ENCODE measurements at places on chromosomes 13 and 19.

DNA sequence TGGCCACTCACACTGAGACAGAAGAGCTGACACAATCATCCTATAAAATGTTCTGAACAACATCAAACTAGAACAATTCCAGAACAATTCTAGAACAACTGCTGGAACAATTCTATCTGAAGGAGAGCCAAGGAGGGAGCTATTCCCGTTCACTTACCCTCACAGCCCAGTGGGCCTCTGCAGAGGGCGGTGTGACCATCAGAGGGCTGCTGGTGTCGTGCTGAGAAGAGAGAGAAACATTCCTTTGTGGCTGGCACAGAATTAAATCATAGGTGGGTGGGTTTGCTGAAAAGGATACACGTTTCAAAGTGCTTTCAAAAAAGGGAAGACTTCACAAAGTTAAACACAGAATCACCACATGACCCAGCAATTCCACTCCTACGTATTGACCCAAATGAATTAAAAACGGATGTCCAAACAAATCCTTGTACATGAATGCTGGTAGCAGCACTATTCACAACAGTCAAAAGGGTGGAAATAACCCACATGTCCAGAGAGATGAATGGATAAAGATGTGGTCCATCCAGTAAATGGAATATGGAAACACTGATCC, 34.9 kb downstream of the EPS15L1 start:
- no peak for DNase-seq

- no peak for DNase-seq
These were observed 6.5 kb upstream of the FKRP start for GRCh38 chr19:46739290-46739771.

- DNase-seq = no peak
These were observed 55.7 kb downstream of the KLF2 start for GRCh38 chr19:16380314-16380695.

DNA sequence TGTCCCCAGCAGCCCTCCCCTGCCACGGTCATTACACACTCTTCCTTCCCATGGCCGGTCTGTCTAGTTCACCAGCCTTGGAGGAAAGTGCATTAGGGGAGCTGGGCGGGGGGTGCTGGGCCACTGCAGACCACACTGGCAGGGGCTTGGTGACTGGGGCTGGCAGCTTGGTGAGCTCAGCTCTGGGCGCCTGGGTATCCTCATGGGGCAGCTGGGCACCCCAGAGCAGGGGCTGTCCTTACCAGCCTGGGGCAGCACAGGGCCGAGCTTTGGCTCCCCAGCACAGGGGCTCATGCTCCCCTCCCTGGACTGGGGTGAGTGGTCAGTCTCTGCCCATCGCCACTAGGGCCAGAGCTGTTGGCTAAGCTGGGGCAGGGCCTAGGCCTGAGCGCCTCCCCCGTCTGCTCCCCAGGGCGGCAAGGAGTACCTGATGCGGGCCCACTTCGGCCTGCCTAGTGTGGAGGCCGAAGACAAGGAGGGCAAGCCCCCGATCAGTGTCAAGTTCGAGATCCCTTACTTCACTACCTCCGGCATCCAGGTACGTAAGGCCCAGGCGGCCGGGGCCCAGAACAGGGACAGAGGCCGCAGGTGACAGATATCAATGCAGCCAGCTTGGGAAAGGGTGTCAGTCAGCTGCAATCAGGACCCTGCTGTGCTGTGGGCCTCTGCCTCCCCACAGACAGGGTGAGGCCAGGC, 35.5 kb downstream of the AP1M1 start:
- no peak for DNase-seq

DNA sequence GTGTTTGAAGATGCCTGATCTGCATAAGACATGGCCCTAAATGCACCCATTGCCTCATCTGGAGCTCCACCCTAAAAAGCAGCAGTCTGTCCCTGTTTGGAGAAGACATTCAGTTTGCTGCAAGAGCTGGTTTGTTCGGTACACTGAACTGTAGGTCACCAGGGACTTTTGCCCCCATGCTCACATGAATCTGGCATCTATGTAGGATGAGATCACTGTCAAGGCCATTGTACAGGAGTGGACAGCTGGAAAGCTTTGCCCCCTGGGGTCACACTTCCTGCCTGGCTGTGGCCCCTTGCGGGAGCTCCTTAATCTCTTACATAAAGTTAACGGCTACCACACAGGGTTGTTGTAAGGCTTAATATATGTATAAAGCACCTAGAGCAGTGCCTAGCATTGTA, 73.0 kb downstream of the IPO5 start:
- DNase-seq = no peak

DNA sequence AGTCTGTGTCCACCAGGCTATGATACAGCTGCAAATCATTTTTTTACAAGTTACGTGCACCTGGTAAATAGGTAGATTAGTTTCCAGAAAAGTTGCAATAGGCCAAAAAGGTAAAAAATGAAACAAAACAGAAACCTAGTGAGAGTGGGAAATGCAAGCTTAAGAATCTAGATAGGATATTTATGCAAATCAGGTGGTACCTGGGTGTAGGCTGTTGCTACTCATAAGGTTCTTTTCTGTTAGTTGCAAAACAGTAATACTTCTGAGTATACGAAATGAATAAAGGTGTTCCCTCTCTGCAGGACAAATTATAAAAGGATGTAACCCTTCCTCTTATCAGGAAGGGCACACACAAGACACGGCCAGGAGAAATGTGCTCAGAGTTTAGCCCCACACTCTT, 97.9 kb downstream of the UGGT2 start:
- no peak for DNase-seq

DNA sequence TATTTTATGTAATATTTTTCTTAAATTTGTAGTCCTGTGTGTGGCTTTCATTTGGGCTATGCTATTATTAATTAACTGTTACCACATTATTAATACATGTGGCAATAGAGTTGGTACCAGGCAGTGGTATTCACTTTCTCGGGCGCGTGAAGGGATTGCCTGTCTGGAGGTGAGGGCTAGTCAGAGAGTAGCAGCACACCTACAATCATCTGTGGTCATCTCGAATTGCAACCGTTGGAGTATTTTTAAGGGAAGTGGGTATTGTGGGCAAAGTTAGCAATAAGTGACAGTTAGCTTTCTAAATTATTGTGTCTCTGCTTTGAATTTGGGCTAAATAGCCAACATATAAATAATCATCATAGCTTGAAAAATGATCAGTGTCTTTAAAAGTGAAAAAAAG, 20.0 kb upstream of the GPR18 start:
- no peak for DNase-seq

DNA sequence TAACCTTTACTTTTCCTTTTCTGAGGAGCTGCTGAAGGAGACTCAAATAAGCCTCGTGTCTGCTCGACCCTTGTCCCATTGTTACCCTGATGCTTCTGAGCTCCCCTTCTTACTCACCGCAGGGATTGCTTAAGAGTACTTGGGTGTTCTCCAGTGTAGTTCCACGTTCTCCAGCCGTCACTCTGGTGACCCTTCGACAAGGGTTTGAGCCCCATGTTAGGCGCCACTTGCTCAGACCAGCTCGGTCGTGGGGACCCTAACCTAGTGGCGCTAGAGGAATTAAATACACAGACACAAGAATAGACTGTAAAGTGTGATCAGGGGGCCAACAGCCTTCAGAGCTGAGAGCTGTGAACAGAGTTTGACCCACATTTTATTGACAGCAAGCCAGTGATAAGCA, 10.3 kb downstream of the ZNF480 start:
- no peak for DNase-seq
